ENCODE measurements at places on chromosomes 2 and 18.

DNA sequence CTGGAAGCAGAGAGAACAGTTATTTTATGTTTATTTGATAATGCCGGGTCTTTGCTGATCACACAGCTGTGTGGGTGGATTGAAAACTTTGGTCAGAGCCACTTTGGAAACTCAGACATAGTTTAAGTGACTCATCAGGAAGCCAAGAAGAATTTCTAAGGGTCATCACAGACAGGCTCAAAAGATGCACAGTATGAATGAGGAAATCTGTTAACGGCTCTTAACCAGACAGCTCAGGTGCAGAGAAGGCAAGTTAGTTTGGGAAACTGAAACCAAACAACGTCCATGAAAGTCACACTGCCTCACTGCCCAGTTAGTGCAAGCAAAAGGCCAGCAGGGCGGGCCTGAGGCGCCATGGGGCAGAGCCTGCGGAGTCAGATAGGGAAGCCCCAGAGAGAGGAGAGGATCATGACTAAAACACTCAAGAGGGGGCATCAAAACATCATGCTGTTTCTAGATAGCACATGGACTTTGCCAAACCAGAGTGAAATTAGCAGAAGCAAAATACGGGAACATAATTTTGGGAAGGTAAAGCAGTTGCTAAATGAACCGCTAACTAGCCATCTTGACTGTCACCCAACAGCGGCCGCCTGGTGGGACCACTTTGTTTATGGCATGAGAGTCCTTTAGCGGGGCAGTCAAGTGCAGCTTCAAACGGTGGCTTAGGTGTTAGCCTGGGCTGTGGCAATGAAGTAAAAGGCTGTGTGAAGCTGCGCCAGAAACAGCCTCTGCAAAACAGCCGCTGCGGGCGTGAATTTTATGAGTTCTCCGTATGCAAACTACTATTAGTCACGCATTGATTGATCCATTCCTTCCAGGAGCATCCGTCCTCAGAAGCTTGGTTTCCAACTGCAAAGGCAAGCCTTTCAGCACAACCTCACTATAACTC lies 101.2 kb downstream of the KCTD18 start:
- DNase-seq, result peak; percentile 68

- DNase-seq, result peak; percentile 50
These were observed 142.7 kb upstream of the FOSL2 start for GRCh38 chr2:28250006-28250405.

- DNase-seq, result no peak
These were observed 12.5 kb upstream of the ATOH8 start for GRCh38 chr2:85741211-85741832.

DNA sequence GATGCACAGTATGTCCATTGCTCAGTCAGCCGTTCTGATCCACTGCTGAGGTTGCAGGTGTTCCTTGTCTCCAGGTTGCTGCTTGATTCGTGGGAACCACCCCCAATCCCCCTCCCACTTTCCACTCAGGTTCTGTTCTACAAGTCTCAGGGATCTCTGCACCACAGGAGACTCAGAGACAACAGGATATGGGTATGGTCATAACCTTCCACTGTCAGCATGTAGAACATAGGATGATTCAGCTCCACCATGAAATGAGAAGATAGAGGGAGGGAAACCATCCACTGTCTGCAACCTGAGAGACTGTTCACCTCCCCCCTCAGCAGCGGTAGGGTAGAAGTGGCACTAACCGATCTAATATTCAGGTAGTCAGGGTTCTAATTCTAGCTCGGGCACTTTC lies 19.0 kb upstream of the KLF7 start:
- DNase-seq, result no peak

- DNase-seq, result no peak
These were observed 286.8 kb upstream of the HS6ST1 start for GRCh38 chr2:128605421-128605820.

DNA sequence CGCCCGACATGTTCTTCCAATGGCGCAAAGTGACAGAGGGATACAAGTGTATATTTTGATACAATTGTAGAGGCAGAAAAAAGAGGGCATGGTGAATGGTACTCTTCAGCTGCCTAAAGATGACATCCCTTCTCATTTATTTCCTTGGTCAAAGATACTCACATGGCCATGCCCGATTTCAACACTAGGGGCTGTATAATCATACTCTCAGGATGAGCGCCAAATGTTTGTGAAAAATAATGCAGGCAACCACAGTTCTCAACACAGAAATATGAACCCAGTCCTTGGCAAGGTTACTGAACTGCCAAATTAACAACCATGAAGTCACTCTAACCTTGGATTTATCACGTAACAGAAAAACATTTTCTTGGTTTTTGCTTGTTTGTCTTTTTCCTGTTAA lies 204.4 kb downstream of the CCDC102B start:
- DNase-seq, result no peak

DNA sequence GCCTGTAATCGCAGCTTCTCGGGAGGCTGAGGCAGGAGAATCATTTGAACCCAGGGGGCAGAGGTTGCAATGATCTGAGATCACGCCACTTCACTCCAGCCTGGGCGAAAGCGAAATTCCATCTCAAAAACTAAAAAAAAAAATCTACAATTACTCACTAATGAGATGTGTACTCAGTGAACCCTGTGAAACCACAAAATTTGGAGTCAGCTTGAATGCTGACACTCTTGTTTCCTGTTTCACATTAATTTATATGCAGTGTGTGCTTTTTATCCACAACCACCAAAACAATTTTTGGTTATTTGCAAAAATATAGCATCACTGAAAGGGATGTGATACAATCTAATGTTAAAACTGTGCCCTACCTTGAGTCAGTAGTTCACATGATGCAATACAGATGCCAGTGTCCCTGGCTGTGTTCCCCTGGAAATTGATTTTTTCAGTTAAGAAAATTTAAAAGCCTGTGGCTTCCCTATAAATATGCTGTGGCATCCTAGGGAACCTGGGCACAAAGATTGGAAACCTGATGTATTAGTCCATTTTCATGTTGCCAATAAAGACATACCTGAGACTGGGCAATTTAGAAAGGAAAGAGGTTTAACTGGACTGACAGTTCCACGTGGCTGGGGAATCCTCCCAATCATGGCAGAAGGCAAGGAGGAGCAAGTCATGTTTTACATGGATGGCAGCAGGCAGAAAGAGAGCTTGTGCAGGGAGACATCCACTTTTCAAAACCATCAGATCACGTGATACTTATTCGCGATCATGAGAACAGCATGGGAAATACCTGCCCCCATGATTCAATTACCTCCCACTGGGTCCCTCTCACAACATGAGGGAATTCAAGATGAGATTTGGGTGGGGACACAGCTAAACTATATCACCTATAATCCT lies 337.5 kb upstream of the NT5C1B start:
- no peak for DNase-seq

DNA sequence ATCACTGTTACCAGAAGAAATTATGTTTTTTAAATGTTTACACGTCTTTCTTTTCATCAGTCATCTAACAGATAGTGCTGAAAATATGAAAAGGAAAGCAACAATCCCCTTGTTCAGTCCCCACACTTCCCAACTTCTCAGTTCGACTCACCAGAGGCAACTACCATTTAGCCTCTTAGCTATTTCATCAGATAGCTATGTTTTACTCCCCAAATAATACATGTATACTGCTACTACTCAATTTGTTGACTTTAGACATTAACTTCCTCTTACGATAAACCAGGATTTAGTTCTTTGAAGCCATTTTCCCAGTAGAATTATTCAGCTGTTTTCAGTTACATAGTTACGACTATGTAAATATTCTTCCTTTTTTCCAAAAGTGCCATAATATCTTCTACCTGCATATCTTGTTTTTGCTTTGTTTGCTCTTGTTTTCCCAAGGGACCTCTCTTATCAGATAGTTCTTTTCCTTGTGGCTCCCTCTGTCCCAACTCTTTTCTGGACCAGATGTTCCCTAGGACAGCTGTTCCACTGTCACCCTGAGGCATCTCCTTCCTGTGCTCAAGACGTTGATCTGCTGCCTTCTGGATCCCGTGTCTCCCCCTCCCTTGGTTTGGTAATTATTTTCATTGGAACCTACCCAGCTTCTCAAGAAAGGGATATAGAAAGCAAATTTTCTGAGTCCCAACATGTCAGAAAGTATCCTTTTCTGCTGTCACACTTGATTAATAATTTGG lies 289.3 kb upstream of the TANK start:
- peak; percentile 52 for DNase-seq

GRCh38 chr2:194539425-194539824 lies 1117.6 kb upstream of the SLC39A10 start:
- no peak for DNase-seq

DNA sequence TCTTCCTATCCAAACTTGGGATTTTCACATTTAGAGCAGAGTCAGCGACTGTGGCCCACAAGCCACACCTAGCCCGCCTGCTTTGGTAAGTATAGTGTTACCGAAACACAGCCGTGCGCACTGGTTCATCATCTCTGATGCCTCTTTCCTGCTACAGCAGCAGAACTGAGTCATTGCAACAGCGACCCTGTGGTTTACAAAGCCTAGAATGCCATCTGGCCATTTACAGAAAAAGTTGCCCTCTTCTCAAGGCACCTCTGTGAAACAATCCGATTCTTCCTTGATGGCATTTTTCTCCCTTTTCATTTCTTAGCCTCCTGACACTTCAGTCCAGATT lies 10.7 kb upstream of the IAH1 start:
- DNase-seq, result no peak

GRCh38 chr2:197073701-197074433 lies 147.4 kb upstream of the PGAP1 start:
- DNase-seq, result peak; percentile 63

GRCh38 chr2:9060819-9061218 lies 57.3 kb upstream of the MBOAT2 start:
- DNase-seq, result no peak

DNA sequence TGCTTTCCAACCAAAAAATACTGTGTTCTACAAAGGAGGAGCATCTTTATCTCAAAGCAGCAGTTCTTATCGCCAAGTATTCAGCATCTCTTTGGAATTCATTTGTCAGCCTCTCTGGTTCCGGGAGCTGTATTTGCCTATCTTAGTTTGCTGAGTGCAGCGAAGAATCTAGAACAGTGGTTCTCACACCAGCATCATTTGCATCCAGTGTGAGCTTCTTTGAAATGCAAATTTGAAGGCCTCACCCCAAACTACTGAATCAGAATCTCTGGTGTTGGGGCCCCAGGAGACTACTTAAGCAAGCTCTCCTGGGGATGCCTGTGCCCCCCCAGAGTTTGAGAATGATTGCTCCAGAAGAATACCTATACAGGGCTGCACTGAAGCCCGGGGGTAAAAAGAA lies 1.5 kb upstream of the PTPN2 start:
- no peak for DNase-seq

DNA sequence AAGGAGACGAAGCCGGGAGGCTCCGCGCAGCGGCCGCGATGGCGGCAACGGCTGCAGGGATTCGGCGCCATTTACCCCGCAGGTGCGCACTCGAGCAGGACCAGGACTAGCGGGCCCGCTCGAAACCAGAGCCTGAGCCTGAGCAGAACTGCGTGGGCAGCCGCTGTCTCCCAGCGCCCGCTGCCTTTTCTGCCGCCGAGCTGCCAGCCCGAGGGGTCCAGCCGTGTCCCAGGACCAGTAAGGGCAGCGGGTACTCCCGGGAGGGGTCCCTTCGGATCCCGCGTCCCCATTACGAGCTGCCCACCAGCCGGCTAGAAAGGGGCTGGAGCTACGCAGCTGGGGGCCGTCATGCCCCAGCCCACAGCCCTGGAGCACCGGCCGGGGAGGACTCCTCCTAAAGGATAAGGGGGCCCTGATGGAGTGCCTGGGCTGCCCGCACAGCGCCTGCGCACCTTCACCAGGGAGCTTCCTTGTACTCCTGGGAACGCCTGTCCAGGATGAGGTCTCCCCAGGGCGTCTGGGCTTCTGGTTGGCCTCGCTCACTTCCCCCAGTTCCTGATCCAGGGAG lies 9.9 kb downstream of the ALPP start:
- DNase-seq, result no peak

DNA sequence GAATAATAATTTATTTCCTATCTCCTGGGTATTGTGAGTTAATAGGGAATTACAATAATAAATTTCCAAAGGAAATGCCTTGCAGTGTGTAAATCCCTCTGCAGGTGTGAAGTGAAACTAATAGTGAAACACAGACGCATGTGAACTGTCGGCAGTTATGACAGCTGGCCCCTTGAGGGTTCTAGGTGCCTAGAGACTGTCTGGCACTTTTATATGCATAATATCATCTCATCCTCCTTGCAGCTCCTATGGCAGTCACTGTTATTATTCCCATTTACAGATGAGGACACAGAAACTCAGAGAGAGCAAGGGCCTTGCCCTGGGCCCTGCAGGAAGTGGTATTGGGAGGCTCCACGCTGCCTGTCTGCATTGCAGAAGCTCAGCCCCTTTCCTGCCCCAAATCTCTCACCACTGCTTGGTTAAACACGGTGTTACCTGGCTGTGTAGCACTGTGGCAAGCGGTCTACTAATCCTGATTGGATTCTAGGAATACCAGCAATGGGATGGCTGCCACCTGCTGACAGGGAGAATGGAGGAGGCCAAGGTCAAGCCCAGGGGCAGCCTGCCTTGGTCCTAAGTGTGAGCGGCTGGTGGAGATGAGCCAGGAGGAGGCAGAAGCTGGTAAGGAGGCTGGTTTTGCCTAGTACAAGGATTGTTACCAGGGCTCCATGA lies 32.8 kb upstream of the ACKR3 start:
- DNase-seq, result no peak

DNA sequence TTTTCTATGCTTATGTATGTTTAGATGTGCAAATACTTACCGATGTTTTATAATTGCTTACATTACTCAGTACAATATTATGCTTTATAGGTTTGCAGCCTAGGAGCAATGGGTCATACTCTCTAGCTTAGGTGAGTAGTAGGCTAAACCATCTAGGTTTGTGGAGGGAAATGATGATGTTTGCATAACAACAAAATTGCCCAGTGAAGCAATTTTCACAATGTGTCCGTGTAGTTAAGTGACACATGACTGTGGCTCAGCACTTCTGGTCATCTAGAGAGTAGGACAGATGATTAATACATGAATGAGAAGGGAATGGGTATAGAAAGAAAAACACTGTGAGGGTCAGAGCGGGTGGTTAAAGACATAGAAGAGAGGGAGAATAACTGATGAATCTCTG lies 2116.2 kb upstream of the PIK3C3 start:
- DNase-seq, result no peak

- DNase-seq, result no peak
These were observed 756.1 kb upstream of the DDX18 start for GRCh38 chr2:117058366-117058765.

DNA sequence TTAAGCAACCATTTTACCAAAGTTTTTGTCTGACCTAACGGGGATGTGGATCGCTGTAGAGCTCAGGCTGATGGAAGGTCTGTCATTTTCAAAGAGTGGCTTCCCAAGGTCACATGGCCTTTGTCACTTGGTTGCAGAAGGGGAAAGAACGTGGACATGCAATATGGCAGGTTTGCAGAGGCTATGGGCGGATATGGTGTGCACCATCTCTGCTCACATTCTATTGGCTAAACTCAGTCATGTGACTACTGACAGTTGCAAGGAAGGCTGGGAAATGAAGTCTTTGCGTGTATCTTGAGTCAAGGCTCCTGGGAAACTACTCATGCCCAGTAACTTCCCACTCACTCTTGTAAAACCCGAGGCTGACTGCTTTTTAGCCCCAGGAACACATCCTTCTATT lies 96.8 kb downstream of the ST6GAL2 start:
- DNase-seq, result no peak

Data from fibroblast of pulmonary artery (primary cell).